Activated CD4-positive, alpha-beta T cell treated with anti-CD3 and anti-CD28 coated beads for 36 hours (primary cell): ENCODE measurements at places on chromosomes 13 and 19.
A peak's percentile ranks its signal among the peaks of the same experiment; 100 is the strongest.

GRCh38 chr19:41861116-41861768 is 1.2 kb downstream of the RPS19 start:
- DNase-seq, result no peak

DNA sequence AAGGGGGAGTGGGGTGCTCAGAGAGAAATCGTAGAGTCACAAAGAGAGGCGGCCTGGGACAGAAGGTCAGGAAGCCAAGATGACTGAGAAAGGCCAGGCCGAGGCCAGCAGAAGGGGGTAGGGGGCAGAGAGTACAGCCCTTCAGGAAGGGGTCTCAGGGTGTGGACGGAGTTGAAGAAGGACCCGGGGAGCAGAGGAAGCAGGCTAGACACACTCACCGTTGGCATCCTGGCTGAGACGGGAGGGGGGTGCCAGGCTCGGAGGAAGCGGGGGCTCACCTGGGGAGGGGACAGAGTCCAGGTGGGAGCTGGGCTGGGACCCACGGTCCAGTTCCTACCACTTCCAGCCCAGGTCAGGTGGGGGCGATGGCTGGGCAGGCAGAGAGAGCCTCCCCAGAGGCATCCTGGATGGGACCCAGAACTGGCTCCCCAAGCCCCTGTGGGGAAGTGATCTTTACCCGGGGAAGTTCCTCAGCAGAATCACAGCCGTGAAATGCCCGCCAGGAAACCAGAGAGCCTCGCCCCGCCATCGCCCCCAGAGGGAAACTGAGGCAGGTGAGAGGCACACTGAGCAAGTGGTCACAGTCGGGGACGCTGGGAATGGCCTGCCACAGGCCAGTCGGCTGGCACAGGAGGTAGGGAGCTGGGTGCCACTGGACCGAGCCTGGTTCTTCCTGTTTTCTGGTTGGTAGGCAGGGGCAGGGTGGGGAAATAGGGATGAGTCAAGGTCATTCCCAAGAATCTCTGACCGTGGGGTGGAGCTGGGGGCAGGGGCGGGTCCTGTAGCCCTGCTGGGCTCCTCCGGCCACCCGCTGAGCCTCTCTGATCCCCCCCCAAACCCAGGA is 1.4 kb downstream of the MATK start:
- no peak for DNase-seq

DNA sequence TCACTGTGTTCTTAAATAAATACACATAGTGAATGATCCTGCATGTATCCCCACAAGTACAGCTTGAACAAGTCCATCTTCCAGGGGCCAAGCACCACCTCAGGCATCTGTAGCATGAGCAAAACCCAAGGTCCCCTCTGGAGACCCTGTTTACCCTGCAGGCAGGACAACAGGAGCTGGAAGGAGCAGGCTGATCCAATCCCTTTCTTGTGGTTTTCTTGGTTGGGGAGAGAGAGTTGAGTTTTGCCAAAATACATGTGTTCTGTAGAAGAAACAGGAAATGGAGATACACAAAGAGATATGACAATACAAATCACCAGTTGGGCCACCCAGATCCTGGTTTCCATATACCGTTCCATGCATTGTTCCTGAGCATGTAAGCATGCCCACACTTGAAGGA is 92.8 kb downstream of the SHISA2 start:
- DNase-seq, result no peak

GRCh38 chr13:95117092-95117491 is 184.2 kb downstream of the ABCC4 start:
- no peak for DNase-seq

GRCh38 chr19:789701-790060 is 7.6 kb upstream of the PTBP1 start:
- DNase-seq, result no peak

- DNase-seq, result peak; percentile 20
Measured at GRCh38 chr13:32045982-32046785, 14.6 kb downstream of the FRY start.

- DNase-seq, result no peak
Measured at GRCh38 chr19:1857648-1858326, 5.6 kb downstream of the KLF16 start.

DNA sequence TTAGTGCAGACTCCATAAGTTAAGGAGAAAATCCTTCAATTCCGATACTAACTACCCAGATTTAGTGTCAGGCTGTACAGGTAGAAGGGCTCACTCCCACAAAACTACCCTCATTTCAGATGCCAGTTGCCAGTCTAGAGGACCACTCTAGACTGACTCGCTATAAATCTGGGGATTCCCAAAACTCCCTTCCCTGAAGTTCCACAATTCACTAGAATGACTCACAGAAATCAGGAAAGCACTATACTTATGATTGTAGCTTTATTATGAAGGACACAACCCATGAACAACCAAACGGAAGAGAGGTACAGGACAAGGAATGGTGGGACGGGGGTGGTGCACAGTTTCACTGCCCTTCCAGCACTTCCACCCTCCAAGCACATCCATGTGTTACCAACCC is 321.2 kb downstream of the DIAPH3 start:
- no peak for DNase-seq

GRCh38 chr19:35648017-35648961 is at the start of gene COX6B1:
Gene COX6B1, plus strand, starts transcription at chr19:35648323. Its CDS starts 2,921 bp downstream, at chr19:35651244.
- DNase-seq, result peak; percentile 95

DNA sequence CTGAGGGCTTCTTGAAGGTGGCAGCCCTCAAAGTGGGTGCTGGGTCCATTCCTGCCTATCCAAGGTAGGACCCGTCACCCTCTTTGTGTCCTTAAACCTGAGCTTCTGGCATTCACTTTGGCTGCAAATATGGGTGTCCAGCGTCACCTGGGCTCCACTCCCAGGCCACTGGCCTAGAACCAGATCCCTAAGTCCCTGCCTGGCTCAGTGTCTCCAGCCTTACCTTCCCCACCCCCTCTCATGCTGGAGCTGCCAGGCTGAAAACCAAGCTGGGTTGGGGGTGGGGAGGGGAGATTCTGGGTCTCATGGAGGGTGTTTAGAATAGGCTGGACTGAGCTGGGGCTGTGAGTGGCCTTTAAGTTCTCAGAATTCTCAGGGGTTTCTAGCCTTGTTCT is 12.4 kb downstream of the PDE4A start:
- DNase-seq, result no peak
